ENCODE measurements at places on chromosomes 2 and 18.
A peak's percentile ranks its signal among the peaks of the same experiment; 100 is the strongest.

DNA sequence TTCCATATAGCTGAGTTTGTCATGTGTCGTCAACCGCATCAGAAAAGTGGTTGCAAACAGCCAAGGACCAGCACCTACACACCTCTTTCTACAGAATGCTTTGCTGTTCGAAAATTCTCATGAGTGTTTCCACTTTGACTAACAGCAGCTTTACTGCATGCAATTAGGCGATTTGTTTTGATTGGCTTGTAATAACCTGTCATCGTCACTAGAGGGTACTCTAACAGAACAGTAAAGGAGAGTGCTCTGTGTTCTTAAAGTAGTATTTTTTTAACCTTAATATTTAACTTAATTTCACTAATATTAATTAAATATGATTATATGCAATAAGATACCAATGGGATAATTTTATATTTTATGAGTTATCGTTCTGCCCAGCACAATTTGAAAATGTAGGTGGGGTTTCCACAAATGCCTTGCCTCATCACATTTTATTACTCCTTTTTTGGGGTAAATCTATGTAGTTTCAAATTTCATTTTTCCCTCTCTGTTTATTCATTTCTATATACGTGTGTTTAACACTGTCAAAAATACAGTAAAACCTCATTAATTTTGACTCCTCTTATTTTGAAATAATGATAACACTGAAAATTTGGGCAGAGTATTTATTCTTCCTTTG, 502.2 kb downstream of the NRXN1 start:
- DNase-seq: no peak

DNA sequence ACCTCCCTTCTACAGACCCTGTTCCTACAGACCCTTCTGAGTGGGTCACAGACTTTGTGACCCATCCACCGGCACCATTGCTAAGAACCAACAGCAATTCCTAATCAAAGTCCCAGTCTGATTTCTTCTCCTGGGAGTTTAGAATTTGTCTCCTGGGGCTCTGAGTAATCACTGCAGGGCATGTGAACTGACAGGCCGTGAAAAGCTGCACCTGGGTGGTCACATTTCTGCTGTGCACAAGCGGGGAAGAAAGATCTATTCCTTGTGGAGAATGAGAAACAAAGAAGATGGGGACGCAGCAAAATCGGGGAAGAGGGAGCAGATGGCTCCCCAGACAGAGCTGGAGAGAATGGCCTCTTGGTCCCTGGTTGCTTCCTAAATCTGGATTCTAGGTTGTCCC, 151.0 kb downstream of the ARL4C start:
- no peak for DNase-seq

- no peak for DNase-seq
Observed at GRCh38 chr2:206733341-206733740, 15.1 kb upstream of the DYTN start.

GRCh38 chr2:58473165-58473564, 232.0 kb upstream of the FANCL start:
- DNase-seq: no peak

DNA sequence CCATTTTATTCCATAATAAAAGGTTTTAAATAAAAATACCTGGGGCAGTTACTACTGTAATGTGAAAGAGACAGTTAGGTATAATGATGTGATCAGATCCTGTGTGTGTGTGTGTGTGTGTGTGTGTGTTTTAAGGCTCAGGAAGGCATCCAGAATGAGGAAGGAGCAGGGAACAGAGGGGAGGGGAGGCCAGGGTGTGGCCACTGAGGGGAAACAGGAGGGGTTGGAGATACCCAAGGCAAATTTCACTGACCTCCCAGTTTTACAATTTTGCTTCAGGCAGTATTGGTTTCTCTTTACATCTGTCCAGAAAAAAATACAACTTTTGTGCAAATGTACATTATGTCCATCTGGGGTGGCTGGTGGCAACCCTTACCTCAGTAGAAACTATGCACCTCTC, 163.5 kb upstream of the FBXO11 start:
- DNase-seq: no peak

DNA sequence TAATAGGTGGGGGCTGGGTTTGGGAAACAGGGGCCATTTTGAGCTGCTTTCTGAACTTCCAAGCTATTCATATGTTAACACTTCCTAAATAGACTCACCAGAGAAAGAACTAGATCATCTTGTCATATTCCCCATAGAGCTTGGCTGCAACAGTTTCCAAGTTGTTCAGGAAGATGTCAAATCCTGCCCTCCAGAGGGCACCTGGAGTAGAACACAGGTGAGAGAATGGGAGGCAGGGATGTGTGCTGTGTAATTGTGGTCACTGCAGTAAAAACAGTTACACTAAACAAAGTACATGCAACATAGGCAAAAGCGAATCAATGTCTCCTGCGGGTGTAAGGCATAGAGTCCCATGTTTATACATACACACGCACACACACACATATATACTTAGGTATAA, 34.5 kb upstream of the LRRC30 start:
- DNase-seq: no peak

GRCh38 chr2:223054193-223054781, 2.3 kb downstream of the KCNE4 start:
- DNase-seq: peak; percentile 76

GRCh38 chr2:222393733-222394267, 30.5 kb upstream of the SGPP2 start:
- DNase-seq: no peak

DNA sequence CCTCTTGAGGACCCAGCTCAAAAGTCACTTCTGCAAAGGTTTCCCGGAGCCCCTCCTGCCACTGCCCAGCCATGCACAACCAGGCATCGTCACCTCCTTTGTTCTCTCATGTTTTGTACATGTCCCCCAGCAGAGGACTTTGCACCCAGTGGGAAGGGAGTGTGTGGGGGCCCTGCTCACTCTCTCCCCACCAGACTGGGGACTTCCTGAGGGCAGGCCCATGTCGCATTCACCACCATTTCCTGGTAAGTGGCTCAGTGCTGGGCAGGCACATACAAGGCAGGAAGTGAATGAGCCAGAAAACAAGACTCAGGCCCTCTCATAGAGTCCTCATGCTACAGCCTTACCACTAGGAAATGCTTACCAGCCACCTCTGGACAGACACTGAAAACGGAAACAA, 18.9 kb downstream of the MRPL35 start:
- DNase-seq: no peak

DNA sequence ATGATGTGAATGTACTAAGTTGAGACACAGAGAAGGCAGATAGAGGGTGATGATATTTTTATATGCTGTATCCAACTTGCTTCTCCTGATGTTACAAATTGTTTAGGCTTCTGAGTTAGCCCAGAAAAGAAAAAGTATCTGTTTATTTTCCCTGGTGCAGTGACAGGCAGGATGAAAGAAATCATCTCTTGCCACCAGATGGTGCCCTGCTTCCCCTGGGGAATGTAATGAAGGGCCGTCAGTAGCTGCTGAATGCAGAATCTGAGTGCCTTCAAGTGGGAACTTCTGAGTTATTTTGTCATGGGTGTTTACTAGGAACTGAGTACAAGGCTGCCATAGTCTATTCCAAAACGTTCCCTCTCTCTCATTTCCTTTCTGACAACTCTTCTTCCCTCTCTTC, 525.6 kb downstream of the MBD2 start:
- peak; percentile 14 for DNase-seq

DNA sequence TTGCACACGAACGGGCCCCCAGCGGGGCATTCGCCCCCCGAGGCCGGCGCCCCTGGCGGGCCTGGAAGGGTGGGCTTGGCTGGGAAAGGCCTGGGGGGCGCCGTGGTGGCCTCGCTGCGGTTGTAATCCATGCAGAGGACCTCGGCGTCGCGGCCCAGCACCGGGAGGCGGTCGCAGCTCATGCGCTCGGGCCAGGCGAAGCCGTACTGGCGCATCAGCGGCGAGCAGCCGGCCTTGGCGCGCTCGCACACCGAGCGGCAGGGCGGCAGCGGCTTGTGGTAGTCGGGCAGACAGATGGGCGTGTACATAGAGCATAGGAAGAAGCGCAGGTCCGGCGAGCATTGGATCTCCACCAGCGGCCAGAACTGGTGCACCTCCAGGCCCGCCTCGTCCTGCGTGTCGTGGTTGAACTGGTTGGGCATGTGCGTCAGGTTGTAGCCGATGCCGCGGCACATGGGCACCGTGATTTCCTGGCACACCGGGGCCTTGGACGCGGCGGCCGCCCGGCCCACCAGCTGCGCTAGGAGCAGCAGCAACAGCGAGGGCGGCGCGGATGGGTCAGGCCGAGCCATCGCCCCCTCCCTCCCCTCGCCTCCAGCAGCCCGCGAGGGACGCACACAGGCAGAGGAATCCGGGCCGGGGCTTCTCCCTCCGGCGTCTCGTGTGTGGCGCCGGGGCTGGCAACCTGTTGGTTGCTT, 1.4 kb downstream of the FZD5 start:
- peak; percentile 60 for DNase-seq

DNA sequence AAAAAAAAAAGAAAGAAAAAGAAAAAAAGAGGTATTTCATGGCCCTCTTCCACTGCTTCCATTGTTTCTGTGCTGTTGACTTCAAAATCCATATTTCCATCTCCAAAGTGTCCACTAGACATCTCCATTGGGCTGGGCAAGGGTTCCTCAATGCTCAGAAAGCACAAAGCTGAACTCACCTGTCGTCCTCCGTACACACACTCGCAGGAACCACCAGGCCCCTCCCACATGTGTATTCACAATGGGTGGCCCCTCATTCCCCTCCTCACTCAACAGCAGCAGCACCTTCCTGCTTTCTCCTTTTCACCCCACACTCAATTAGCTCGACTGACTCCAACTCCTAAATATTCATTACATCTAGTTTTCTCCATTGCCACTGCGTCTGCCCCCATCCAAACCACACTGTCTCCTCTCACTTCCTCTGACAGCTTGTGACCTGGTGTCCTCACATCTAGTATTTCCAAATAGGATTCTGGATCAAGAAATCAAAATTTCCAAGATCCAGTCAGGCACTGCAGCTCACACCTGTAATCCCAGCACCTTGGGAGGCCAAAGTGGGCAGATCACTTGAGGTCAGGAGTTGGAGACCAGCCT, 25.2 kb downstream of the OSBPL1A start:
- DNase-seq: no peak

DNA sequence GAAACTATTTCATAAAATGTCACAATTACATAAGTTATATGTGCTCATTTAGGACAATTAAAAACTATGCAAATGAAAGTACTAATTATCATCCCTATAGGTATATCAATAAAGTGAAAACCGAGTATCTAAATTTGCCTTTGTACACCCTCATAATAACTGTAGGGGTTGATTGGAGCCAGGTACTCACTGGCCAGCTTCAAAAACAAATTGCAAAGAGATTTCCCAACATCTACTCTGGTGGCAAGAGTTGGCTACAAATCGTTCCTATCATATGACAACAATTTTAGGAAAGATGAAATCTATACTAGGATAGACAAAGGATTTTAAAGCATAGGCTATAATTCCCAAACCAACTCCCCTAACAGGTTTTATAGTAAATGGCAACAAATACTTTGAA, 556.4 kb downstream of the LRRTM4 start:
- DNase-seq: no peak

DNA sequence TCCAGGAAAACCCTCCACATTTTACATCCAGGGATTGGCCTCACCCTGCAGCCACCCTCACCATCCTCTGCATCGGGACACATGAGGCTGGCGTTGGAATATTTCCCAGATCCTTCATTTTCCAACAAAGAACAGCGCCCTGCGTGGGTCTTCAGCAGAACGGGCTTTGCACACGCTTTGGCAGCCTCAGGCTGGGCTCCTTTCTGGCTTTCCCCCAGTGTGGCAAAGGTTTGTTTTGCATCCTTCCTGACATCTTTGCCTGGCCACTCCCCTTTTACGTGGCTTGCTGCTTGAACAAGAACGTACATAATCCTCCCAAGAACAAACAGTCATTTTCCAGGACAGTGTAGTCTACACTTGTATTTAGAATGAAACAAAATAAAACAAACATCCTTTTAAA, 25.6 kb upstream of the GREB1 start:
- DNase-seq: no peak

DNA sequence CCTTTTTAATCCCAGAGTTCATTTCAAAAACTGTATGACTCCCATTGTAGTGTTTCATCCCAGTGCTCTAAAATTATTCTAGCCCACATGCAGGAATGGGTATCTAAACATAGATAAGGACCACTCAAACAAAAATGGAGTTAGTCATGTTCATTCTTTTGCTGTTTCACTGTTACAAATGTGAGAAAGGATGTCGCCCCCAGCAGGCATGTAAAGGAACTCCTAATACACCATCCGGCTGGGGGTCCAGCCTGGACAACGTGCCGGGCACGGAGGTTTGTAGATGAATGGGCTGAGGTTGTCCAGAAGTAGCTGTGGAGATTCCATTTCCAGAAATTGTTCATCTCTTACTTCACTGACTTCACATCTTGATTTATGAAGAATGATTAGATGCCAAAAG, 101.9 kb upstream of the RAB12 start:
- no peak for DNase-seq

DNA sequence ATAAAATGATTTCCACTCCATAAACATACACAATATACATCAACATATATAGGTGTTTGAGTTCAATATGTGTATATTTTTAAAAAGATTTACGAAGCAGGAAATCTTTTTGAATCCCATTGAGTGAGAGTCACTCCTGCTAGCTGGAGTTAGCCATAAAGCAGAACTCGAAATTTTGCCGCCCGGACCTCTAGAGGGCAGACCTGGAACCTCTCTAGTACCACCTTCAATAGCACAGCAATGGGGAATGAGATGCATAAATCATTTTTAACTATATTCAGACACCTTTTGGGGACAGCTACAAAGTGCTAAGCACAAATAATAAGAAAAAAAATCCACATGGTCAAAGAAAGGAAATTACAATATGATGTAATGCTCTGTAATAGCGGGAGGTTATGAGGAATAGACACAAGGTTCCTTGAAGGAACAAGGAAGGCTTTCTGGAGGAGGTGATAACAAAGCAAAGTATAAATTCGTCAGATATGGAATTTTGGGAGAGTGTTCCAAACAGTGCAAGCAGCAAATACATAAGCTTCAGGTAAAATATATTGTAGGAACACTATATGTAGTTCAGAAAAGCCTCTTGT, 533.4 kb downstream of the ERBB4 start:
- DNase-seq: peak; percentile 24

GRCh38 chr2:156818944-156819343, 382.8 kb downstream of the GPD2 start:
- no peak for DNase-seq

- no peak for DNase-seq
Observed at GRCh38 chr2:4340536-4340935, 637.2 kb downstream of the DCDC2C start.

DNA sequence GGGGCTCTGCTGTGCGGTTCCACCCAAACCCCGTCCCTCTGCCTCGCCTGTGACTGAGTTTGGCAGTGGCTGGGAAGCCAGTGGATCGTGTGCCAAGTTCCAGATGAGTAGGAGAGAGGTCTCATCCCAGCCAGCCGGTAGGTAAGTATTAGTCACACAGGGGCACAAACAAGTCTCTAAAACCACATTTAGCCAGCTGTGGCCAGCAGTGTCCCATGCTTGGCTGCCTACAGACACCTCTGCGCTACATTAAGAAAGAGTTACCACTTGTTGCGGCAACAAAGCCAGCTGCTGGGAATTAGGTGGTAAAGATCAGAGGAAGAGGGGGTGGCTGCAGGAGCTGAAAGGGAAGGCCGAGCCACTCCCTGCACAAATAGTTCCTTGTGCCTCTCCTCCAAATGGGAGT, 81.2 kb downstream of the GATA6 start:
- DNase-seq: no peak

GRCh38 chr2:132562245-132562644, 107.8 kb downstream of the LYPD1 start:
- DNase-seq: no peak

- no peak for DNase-seq
Observed at GRCh38 chr18:27959101-27959500, 217.8 kb downstream of the CDH2 start.
